ENCODE measurements at places on chromosomes 5 and 9. TPM values are rescaled to one million over a fixed set of nuclear protein-coding genes. Genes with fewer than 3 reads are reported as not detected.

CARTPT gene
- not detected for total RNA-seq

DNA sequence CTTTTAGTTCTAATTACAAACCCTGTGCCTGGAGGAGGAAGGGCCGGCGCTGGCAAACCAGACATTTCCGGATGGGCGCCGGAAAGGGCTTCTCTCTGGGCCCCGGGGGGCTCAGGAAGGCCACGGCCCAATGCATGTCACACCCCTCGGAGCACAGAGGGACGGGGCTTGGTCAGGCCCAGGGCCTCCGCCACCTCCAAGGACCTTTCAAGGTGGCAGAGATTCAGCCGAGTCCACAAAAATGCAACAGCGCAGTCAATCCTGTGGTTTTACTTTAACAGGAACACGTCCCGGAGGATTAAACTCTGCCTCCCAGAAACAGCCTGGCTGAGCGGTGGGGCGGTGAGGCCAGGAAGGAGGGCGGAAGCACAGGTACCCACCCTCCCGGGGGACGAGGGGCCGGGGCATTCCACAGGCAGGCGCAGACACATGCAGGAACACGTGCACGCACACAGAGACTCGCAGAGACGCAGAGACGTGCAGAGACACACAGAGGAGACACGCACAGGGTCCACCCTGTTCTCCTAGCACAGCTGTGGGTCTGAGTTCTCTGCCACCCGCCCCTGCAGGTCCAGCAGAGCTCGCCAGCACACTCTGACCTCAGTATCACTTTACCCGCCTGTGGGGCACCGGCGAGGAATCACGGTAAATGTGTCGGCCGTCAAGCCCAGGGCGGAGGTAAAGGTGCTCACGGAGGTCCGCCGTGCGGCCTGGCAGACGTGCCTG is 23.0 kb downstream of the SLC9A3 start:
- no peak overlapping the region for H3K27ac ChIP-seq
- DNase-seq: no peak
- H3K4me3 ChIP-seq: no peak overlapping the region
- peaks cover 12% of the 10 kb centered on the region for H3K4me1 ChIP-seq

DNA sequence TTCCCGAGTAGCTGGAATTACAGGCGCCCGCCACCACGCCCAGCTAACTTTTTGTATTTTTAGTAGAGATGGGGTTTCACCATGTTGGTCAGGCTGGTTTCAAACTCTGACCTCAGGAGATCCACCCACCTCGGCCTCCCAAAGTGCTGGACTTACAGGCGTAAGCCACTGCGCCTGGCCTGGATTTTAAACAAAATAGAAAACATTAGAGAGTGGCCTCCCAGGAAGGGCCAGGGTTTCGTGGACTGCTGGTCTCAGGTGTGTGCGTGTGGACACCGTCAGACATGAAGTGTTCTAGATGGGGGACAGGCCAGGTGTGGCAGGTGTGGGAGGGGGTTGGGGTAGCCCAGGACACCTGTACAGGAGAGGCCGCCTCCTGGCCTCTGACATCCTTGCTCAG is 7.0 kb upstream of the GBGT1 start:
- no peak for DNase-seq
- no peaks in the 10 kb centered on the region for H3K27me3 ChIP-seq
- no peak overlapping the region for H3K27ac ChIP-seq
- no peaks in the 10 kb centered on the region for H3K4me1 ChIP-seq
- H3K36me3 ChIP-seq: no peaks in the 10 kb centered on the region
- H3K4me3 ChIP-seq: no peak overlapping the region

DNA sequence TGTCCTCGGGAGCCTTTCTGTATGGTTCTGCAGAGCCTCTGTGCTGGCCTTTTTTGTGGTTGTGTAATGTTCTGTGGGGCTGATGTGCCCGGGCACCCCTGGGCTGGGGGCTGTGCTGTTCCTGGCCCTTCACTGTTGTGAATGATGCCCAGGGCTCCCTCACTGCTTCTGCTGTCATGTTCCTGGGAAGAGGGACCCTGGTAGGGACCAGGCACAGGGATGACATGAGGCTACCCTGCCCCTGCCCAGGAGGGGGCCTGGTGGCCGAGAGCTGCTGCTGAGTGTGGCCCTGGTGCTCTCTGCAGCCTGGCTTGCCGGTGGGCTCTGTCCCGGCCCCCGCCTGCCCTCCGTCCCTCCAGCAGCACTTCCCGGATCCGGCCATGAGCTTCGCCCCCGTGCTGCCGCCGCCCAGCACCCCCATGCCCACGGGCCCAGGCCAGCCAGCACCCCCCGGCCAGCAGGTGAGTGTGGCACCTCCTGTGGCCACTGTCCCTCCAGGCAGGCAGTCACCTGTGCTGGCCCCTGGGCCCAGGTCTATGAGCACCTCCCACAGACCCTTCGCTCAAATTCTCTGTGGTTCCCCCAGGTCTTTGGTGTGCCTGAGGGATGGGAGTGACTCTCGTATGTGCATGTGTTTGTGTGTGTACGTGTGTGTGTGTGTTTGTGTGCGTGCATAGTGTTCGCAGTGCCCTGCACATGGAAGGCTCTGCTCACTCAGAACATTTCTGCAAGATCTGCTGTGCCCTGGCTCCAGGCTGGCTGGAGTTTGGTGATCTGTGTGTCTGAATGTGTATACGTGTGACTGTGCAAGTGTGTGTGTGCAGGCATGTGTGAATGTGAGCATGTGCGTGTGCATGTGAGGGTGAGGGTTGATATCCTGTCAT is 72.3 kb downstream of the WNK2 start:
- H3K4me1 ChIP-seq: no peaks in the 10 kb centered on the region
- DNase-seq: no peak
- H3K27me3 ChIP-seq: no peaks in the 10 kb centered on the region
- H3K36me3 ChIP-seq: no peaks in the 10 kb centered on the region
- H3K4me3 ChIP-seq: no peak overlapping the region

NEUROG1 gene
- not detected for total RNA-seq

DNA sequence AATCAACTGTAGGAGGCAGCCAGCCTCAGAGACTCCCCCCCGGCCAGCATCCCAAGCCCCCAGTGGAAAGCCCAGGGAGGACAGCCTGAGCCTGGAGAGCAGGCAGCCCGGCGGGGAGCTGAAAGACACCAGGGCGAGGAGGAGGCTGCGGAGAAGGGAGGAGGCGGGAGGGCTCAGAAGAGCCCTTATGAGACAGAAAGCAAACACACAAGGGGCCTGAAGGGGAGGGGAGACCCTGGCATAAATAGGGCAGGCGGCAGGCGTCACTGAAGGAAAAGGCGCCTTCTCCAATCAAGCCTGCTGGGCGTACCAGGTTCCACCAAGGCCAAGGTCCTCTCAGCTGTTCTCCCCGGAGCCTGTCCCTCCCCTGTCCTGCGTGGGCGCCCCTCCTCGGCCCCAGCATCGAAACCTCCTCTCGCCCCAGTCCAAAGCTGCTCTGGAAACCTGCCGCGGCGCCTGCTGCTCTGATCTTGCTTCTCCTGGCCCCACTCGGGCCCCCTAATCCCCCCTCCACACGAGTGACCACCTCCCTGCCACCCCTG is 1.3 kb downstream of the SLC9A3 start:
- H3K27ac ChIP-seq: no peak overlapping the region
- peaks cover 31% of the 10 kb centered on the region for H3K27me3 ChIP-seq
- no peaks in the 10 kb centered on the region for H3K36me3 ChIP-seq

DNA sequence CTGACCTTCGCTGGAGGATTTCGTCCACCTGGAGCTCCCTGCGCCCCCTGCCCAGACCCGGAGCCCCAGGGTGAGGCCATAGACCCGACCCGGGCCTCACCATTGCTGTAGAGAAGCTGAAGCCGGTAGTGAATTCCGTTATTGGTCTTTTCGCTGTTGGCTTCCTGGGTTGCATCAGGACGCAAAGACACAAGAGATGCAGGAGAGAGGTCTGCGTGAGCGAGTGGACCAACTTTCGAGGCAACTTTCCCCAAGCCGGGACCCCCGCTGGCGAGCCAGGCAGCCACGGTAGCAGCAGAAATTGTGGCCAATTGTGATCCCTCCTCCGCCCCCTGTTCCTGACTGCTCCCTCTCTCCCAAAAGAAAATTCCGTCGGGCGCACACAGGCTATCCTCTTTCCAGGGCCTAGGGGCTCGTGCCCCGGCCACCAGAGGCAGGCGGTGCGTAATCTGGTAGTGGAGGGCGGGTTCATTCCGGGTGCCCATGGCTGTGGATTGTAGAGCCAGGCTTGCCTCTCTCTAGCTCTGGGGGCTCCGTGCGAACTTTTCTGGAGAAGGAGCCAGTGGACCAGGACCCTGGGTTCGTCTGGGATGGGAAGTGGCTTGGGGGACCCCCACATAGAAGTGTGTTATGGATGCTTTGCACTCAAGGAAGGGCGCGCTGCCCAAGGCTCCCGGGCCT is 3.3 kb downstream of the EBF1 start:
- H3K36me3 ChIP-seq: no peaks in the 10 kb centered on the region
- peak overlapping the region; percentile 95 for H3K27ac ChIP-seq
- peaks cover 8% of the 10 kb centered on the region for H3K4me1 ChIP-seq
- DNase-seq: no peak
- peaks cover 6% of the 10 kb centered on the region for H3K27me3 ChIP-seq
- H3K4me3 ChIP-seq: no peak overlapping the region

GRCh38 chr9:90546200-90546599 is 96.4 kb downstream of the DIRAS2 start:
- H3K27me3 ChIP-seq: no peaks in the 10 kb centered on the region
- DNase-seq: peak; percentile 10
- H3K27ac ChIP-seq: no peak overlapping the region
- no peaks in the 10 kb centered on the region for H3K4me1 ChIP-seq
- H3K4me3 ChIP-seq: no peak overlapping the region

DNA sequence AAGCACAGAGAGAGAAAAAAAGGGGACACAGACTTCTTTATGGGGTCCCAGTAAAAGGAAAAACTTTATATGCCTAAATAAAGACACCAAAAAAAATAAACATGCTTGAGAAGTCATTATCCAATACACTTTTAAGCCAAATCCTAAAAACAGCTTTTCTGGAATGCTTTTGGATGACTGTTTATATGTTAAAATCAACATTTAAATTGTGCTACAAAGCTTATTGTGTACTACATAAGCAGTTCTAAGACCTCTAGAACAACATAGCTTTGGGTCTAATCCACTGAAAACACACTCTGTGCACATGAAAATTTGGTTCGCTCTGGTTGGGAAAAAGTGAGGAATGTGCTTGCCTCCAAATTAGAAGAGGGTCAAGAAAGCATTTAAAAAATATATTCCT is 92.5 kb downstream of the EBF1 start:
- H3K4me1 ChIP-seq: peaks cover 5% of the 10 kb centered on the region
- H3K27me3 ChIP-seq: no peaks in the 10 kb centered on the region
- H3K4me3 ChIP-seq: no peak overlapping the region
- no peak overlapping the region for H3K27ac ChIP-seq
- no peaks in the 10 kb centered on the region for H3K36me3 ChIP-seq

ACER2 gene
- 4.4 TPM for total RNA-seq

SPINK4 gene
- not detected for total RNA-seq

- no peaks in the 10 kb centered on the region for H3K4me1 ChIP-seq
- DNase-seq: no peak
- no peaks in the 10 kb centered on the region for H3K27me3 ChIP-seq
- no peak overlapping the region for H3K27ac ChIP-seq
- no peak overlapping the region for H3K4me3 ChIP-seq
- no peaks in the 10 kb centered on the region for H3K36me3 ChIP-seq
These were observed 1014.6 kb downstream of the DTWD2 start for GRCh38 chr5:117973785-117974184.

- H3K4me1 ChIP-seq: no peaks in the 10 kb centered on the region
- H3K36me3 ChIP-seq: no peaks in the 10 kb centered on the region
- no peak for DNase-seq
These were observed 278.1 kb upstream of the TNC start for GRCh38 chr9:115396071-115396529.

IL5 gene
- not detected for total RNA-seq

AIF1L gene
- total RNA-seq: 76.1 TPM

DNA sequence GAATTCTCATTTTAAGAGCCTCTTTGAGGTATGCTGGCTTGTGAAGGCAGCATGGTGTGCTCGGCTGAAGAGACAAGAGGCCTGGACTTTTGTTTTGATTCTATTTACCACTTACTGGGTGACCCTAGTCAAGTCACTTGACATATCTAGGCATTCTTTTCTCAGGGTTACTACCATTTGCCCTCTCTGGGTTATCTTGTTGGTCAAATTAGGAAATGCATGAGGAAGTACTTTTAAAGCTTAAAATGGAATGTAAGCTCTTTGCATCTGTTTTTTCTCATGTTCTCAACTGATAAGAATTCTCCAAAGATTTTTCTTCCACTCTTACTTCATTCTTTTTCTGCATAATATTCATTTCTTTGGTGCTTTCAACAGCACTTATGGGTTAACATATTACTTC is 173.1 kb downstream of the PLK2 start:
- no peaks in the 10 kb centered on the region for H3K4me1 ChIP-seq
- H3K27ac ChIP-seq: no peak overlapping the region
- no peak for DNase-seq
- H3K4me3 ChIP-seq: no peak overlapping the region

- H3K36me3 ChIP-seq: no peaks in the 10 kb centered on the region
- no peak overlapping the region for H3K4me3 ChIP-seq
- no peaks in the 10 kb centered on the region for H3K27me3 ChIP-seq
- H3K4me1 ChIP-seq: peaks cover 11% of the 10 kb centered on the region
- no peak overlapping the region for H3K27ac ChIP-seq
These were observed 38.4 kb upstream of the SHB start for GRCh38 chr9:38107405-38107804.

- no peaks in the 10 kb centered on the region for H3K27me3 ChIP-seq
- no peak overlapping the region for H3K27ac ChIP-seq
- H3K4me3 ChIP-seq: no peak overlapping the region
These were observed 48.4 kb downstream of the SLC1A1 start for GRCh38 chr9:4538621-4539020.

- no peaks in the 10 kb centered on the region for H3K36me3 ChIP-seq
- no peaks in the 10 kb centered on the region for H3K4me1 ChIP-seq
These were observed 61.2 kb downstream of the MCTP1 start for GRCh38 chr5:95223566-95224258.

DNA sequence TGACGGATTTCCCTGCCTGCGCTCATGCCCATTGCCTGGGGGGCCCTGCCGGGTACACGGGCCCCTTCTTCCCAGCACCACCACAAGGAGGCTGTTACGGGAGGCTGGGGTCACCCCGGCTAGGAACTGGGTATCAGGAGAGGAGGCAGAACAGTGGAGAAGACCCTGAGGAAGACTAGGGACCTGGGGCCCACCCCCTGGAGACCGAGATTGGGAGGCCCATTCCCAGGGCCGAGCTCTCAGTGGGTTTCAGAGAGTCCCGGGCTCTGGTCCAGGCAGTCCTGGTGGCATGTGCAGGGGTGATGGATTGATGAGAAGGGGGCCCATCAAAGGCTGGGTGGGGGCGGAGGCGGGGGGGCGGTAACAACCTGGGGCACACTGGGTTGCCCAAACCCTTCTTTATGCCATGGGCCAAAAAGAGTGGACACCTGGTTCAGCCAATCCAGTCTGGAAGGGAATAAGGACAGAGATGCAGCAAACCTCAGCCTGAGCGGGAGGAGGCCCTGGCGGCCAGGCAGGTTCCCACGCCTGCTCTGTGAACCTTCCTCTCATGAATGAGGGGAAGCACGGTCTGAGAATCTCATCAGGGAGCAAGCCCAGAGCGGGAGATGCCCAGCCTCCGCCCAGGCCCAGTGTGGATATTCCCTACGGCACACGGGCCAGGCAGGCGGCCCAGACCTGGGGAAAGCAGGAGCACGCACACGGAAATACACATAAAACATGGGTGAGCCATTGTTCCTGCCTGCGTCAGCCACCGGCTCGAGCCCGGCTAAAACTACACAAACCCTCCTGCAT is 785 bp upstream of the P4HA2 start:
- no peaks in the 10 kb centered on the region for H3K36me3 ChIP-seq
- H3K4me3 ChIP-seq: peak overlapping the region; percentile 62
- peaks cover 41% of the 10 kb centered on the region for H3K4me1 ChIP-seq
- DNase-seq: no peak
- H3K27ac ChIP-seq: peak overlapping the region; percentile 91
- no peaks in the 10 kb centered on the region for H3K27me3 ChIP-seq
